ENCODE measurements at places on chromosomes 1 and 21.

- peak; percentile 32 for DNase-seq
Observed at GRCh38 chr1:2596530-2597333, 10.2 kb downstream of the PRXL2B start.

DNA sequence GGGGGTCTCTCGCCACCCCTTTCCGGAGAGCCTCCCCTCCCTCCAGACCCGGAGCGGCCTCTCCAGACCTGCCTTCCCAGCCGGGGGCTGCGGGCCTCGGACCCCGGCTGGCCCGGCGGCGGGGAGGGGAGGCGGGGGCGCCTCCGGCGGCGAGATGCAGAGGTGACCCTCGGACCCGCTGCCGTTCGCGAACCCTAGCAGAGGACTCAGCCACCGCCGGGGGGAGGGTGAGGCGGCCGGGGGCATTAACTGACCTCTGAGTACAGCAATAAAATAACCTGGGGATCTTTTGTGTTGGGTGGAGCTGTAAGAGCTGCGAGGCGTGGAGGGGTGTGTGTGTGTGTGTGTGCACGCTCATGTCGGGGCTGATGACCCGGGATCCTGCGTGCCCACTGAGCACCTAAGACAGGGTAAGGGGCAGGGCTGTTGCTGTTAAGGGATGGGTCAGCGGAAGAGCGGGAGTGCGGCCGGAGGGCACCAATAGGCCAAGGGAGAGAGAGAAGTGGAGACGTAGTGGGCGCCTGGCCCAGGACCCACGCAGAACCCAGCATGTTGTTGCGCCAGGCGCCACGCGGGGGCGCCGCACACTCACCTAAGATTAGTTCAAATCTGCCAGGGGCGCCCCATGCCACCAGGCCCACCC is 6.3 kb downstream of the HAPLN2 start:
- peak; percentile 72 for DNase-seq

GRCh38 chr1:29798699-29799566 is 562.6 kb downstream of the PTPRU start:
- DNase-seq: no peak

GRCh38 chr1:111789666-111790316 is 34.1 kb downstream of the DDX20 start:
- DNase-seq: peak; percentile 26

All from DMS53 (cell line).